ENCODE measurements at places on chromosomes 4 and X. TPM values are rescaled to one million over a fixed set of nuclear protein-coding genes. Genes with fewer than 3 reads are reported as not detected.

GRCh38 chr4:143773998-143774895 lies 73.8 kb upstream of the FREM3 start:
- peaks cover 3% of the 10 kb centered on the region for H3K27me3 ChIP-seq
- no peaks in the 10 kb centered on the region for H3K4me1 ChIP-seq
- no peak overlapping the region for H3K4me3 ChIP-seq

DNA sequence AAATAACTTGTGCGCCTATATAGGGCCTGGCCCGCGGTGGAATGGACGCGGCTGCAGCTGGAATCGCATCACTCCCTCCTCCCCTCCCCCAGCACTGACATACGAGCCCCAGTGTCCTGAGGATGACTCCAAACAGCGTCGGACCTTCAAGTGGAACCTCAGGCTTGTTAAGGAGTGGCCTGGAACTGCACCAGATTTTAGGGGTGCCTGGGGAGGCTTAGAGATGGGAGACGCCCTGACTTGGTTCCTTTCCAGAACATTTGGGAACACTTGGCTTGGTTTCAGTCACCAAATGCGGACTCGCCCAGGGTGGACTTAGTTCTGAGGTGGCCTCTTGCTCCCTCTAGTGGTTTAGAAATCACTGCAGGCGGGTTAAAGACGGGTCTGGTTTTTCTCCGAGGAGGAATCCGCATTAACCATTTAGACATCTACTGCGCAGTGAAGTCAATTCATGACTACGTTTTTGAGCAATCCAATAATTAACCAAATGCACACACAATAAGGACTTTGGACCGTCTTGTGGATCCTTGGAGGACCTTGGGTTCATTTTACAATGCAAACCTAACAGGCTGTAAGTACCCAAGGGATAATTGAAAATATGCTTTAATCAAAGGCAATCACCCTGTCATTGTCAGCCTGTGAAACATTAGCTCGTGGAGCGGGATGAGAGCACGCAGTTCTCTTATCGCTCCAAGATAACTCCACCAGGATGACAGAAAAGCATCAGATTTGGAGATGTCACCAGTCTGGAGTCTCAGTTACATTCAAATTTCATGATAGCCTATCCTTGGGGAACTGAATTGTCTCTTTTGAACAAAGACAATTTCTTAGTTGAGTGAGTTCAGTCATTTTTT lies 11.2 kb upstream of the PDGFRA start:
- H3K27me3 ChIP-seq, result peaks cover 33% of the 10 kb centered on the region
- H3K4me3 ChIP-seq, result no peak overlapping the region
- no peak overlapping the region for H3K27ac ChIP-seq
- DNase-seq, result peak; percentile 53
- H3K4me1 ChIP-seq, result peaks cover 3% of the 10 kb centered on the region

DNA sequence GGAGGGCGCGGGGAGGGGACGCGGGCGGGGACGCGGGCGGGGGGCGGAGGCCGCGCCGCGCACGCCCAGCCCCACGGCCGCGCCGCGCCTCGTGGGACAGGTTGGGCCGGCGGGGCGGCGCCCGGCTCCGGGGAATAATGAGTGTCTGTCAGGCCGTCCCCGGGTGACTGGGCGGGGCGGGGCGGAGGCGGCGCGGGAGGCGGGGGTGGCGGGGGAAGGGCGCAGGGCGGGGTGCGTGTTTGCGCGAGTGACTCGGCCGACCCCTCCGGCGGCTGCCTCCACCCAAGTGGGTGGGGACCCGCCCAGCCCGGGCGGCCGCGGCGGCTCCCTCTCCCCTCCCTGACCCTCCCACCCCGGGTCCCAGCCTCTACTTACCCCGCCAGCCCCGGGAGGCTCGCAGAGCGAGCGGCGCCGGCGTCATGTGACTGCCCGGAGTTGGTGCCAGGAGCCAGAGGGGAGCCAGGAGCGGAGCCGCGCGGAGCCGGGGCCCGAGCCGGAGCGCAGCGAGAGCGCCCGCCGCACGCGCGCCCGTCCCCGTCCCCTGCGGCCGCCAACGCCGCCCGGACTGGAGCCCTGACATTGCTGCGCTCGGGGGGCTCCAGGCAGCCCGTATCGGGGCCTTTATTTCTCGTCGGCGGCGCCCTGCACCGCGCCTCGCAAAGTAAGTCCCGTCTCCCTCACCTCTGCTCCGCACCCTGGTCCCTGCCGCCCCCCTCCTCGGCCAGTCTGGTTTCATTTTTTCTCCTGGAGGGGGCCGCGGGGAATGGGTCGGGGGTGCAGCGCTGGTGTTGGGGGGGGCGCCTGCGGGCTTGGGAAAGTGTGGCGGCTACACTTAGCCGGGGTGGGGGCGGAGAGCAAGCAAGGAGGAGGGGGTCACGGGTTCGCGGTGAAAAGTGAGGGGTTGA lies at the start of gene KLF3:
KLF3 (plus strand) TSS at position 399 of the 905 bp plus-strand sequence. CDS start 16,427 bp downstream, outside the sequence.
- peak within 1 kb of the TSS; percentile 64 for H3K27ac ChIP-seq
- H3K4me3 ChIP-seq, result peak within 1 kb of the TSS; percentile 85
- H3K4me1 ChIP-seq, result peaks cover 48% of the 10 kb centered on the region
- H3K36me3 ChIP-seq, result peaks cover 13% of the 10 kb centered on the region
- peak; percentile 90 for DNase-seq

- H3K4me3 ChIP-seq, result no peak overlapping the region
- H3K36me3 ChIP-seq, result no peaks in the 10 kb centered on the region
- no peak overlapping the region for H3K27ac ChIP-seq
- peak; percentile 17 for DNase-seq
- no peaks in the 10 kb centered on the region for H3K27me3 ChIP-seq
Measured at GRCh38 chrX:150683536-150684146, 9.6 kb upstream of the MTMR1 start.

MAGEA4 gene
- not detected for total RNA-seq

GRCh38 chrX:140815868-140816267 lies 106.3 kb downstream of the LINC00632 start:
- peak; percentile 16 for DNase-seq
- no peak overlapping the region for H3K27ac ChIP-seq
- H3K4me1 ChIP-seq, result peaks cover 14% of the 10 kb centered on the region

GAK gene
- 139 TPM for total RNA-seq

DNA sequence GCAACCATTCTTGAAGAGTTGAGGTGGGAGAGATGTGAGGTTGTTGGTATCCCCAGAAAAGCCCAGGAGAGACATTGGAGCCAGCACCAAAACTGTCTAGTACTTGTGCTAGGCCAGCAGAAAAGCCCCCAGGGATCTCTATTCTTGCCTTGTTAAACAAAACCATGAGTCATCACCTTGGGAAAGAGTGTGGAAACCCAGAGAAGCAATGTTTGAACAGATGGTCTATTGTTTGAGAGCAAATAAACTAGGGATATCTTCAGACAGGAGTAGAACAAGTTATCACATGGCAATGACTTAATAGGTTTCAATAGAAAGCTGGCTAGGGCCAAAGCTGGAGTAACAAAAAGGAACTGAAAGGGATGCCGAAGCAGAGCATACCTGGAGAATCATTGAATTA lies 195.7 kb upstream of the CASK start:
- H3K4me1 ChIP-seq, result peaks cover 8% of the 10 kb centered on the region
- no peak overlapping the region for H3K27ac ChIP-seq
- no peaks in the 10 kb centered on the region for H3K27me3 ChIP-seq
- no peak overlapping the region for H3K4me3 ChIP-seq
- peaks cover 4% of the 10 kb centered on the region for H3K36me3 ChIP-seq
- no peak for DNase-seq

- H3K27ac ChIP-seq, result no peak overlapping the region
- H3K27me3 ChIP-seq, result no peaks in the 10 kb centered on the region
- H3K4me1 ChIP-seq, result peaks cover 6% of the 10 kb centered on the region
Measured at GRCh38 chrX:30637874-30638815, 15.1 kb upstream of the GK start.

EVC2 gene
- 2.2 TPM for total RNA-seq

GRCh38 chr4:188647820-188648370 lies 508.7 kb downstream of the TRIML1 start:
- H3K27me3 ChIP-seq, result no peaks in the 10 kb centered on the region
- no peak overlapping the region for H3K4me3 ChIP-seq
- no peak overlapping the region for H3K27ac ChIP-seq
- no peaks in the 10 kb centered on the region for H3K36me3 ChIP-seq
- no peak for DNase-seq

FGG gene
- total RNA-seq, result not detected

WAS gene
- total RNA-seq, result 156 TPM

- no peaks in the 10 kb centered on the region for H3K27me3 ChIP-seq
- peaks cover 1% of the 10 kb centered on the region for H3K4me1 ChIP-seq
- DNase-seq, result no peak
- no peak overlapping the region for H3K27ac ChIP-seq
- H3K36me3 ChIP-seq, result no peaks in the 10 kb centered on the region
Measured at GRCh38 chrX:148600131-148600530, 99.7 kb downstream of the AFF2 start.

DNA sequence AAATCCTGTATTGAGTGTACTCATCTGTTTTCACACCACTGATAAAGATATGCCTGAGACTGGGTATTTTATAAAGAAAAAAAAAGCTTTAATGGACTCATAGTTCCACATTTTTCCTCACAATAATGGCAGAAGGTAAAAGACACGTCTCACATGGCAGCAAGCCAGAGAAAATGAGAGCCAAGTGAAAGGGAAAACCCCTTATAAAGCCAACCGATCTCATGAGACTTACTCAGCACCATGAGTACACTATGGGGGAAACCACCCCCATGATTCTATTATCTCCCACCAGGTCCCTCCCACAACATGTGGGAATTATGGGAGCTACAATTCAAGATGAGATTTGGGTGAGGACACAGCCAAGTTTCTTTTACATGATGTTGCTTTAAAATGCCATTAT lies 171.9 kb downstream of the GALNTL6 start:
- no peak overlapping the region for H3K4me3 ChIP-seq
- DNase-seq, result no peak
- no peak overlapping the region for H3K27ac ChIP-seq
- no peaks in the 10 kb centered on the region for H3K36me3 ChIP-seq
